ENCODE measurements at places on chromosomes 6 and 20.

DNA sequence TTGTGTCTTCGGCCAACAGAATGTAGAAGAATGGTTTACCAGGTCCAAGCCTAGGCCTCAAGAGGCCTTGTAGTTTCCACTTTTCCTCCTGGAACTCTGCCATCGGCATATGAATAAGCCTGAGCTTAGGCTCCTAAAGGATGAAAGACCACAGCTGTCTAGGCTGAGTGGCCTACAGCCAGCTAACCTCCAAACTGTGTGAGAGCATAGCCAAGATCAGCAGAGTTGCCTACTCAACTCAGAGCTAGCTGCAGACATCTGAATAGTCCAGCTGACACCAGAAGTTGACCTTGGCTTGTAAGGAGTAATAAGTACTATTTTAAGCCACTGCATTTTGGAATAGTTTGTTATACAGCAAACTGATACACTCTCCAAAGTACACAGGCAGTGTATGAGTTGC, 52.6 kb upstream of the SMIM29 start:
- DNase-seq, result no peak

DNA sequence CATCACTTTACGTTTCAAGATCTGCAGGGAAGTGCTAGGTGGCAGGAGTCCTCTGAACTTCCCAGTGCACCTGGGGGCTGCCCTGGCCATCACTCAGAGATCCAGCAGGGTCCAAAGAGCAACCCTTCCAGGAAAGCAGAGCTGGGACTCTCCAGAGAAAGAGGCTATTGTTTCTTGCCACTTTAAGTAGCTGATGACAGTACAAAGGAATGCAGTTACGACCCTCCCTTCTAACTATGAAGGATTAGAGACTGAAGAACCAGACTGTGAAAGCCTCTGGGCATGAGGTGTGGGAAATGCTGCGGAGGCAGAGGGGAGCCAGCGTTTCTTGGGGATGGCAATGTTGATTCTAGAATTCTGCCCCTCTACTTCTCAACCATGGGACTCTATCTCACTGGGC, 189.1 kb upstream of the SUPT3H start:
- DNase-seq, result no peak

DNA sequence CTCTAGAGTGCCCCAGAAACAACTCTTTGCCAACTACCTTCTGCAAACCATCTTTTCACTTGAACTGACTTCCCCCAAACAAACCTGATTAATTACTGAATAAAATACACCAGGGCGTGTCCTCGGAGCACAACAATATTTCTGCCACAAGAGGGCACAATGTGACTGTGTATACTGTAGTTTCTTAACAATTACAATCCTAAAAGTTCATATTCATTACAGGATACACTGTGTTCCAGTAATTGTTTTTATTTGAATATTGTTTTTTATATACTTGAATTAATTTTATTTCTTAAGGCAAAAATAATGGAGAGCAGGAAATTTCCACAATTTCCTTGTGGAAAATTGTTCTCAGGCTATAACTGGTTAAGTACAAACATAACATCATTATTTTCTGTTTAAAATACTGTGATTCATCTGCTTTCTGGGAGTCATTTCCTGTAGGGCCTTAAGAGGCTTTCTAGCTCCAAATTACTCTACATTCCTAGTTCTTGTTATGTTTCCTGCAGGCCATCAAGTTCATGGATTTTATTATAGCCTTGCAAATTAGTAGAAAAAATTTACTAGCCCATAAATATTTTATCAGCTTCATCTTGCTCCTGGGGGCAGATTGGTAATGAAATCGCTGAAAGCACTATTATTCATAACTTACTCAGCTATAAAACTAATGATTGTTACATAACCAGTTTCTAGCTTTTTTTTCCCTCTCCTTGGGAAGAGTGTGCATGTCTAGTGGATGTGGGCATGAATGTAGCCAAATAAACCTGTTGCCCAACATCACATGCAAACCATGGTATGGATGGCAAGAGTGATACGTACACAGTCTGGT, 51.9 kb upstream of the SLC22A16 start:
- peak; percentile 51 for DNase-seq

DNA sequence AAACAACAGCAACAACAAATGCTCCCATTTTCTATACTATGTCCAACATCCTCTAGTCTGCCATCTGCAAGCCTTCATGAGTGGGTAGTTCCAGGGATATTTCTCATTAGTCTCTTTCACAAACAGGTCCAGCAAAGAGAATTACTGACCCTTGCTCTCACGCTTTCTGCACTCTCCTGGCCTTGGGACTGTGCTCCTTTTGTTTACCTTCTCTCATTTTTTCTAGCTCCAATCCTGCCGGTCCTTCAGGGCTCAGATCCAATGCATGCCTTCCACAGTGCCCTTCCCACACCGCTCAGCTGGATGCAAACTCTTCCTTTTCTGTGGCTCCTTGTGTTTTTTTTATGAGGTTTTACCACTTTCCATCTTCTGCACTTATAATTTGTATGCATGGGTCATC, 47.2 kb downstream of the ADTRP start:
- DNase-seq, result no peak

- DNase-seq, result no peak
These were observed 34.7 kb downstream of the BMP2 start for GRCh38 chr20:6802227-6802626.

GRCh38 chr20:53891306-53891894, 179.0 kb downstream of the BCAS1 start:
- no peak for DNase-seq

DNA sequence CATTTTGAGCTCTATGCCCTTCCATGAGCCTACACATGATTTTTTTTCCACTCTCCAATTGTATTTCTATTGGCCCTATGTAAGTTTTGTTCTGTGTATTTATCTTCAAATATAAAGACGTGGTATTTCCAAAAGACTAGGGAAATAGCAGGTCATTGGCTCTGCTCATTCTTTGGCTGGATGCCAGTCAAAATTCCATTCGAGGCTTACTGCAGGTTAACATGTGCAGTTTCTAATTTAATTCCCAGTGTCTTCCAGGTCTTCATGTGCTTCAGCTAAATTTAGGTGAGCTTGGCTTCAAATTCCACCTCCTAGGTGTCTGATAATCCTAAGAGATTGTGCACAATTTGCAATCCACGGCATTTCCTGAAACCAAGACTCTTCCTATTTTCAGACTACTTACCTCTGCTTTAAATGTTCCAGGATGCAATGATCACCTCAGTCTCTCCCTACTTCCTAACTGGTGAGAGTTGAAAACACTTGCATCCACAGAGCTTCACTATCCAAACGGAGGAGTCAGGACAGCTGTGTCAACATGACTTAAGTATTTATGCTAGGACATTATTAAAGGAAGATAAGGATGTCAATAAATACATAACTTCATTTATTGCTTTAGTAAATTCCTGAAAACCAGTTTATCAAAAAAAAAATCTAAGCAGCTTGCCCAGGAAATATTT, 236.1 kb downstream of the COL12A1 start:
- DNase-seq, result no peak

DNA sequence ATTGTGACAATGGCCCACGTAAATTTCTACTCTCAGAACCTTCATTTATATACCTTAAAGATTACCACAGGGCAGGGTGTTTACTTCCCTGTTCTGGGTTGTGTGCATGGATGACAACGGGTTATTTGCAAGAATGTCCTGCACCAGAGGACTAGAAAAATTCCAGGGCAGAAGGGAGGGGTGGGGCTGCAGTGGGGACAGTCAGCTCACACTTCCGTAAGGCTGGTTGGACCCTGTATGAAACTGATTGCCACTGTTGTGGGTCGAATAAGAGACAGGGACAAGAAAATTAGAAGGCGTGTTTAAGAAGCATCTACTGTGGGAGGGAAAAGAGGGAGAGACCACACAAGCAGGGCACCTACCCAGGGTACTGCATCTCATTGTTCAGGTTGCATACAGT, 96.5 kb downstream of the SNAP25 start:
- DNase-seq, result no peak

GRCh38 chr20:53834749-53835148, 235.6 kb downstream of the BCAS1 start:
- DNase-seq, result no peak

- DNase-seq, result no peak
These were observed 59.3 kb upstream of the JAG1 start for GRCh38 chr20:10733122-10733521.

DNA sequence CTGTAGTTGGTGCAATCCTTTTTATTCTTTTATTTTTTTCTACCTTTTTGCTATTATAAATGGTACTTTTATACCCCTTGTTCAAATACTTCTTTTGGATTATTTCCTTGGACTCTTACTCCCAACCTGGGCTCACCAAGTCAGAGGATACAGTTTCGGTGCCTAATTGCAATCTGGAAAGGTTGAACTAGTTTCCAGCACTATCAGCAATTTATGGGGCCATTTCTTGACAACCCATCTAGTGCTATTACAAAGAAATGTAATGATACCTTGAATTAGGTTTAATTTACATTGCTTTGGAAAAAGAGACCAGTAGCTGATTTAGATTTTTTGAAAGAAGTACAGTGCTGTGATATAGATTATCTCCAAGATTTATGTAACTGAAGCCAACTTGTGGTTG, 5.2 kb downstream of the PTPRA start:
- no peak for DNase-seq

- DNase-seq, result no peak
These were observed 326.5 kb downstream of the RNGTT start for GRCh38 chr6:88636871-88637270.

DNA sequence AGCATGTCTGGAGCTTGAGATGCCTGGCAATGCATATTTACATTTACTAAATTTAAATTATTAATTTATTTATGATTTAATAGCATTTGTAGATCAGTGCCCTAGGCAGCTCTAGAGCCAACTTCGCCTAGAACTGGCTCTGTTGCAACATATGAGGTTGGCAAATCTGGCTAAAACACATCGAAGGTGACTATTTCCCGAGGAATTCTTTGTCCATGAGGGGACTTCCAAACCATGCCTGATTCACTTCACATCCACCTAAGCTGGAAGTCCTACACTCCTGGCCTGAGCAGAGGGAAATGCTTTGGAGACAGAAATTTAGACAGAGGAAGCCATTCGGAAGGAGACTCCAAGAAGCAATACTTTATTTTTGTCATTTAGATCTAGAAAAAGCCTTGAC, 211.0 kb upstream of the ARG1 start:
- no peak for DNase-seq

GRCh38 chr6:158561938-158562337, 2.0 kb downstream of the TMEM181 start:
- no peak for DNase-seq

DNA sequence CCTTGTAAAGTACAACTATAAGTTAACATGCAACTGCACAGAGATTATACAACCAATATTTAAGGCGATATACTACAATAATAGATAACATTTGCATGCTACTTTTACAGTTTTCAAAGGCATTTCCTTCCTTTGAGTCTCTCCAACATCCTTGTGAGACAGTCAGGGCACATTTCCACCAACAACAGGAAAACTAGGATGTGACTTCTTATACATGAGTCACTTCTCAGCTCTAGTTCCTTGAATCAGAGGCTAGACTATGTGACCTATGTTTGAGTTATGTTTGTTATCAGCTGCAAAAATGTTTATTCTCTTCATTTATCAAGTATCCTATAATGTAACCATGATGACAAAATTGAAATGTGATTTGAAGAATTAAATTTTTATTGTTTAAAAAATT, 51.7 kb upstream of the TFAP2D start:
- DNase-seq, result no peak

DNA sequence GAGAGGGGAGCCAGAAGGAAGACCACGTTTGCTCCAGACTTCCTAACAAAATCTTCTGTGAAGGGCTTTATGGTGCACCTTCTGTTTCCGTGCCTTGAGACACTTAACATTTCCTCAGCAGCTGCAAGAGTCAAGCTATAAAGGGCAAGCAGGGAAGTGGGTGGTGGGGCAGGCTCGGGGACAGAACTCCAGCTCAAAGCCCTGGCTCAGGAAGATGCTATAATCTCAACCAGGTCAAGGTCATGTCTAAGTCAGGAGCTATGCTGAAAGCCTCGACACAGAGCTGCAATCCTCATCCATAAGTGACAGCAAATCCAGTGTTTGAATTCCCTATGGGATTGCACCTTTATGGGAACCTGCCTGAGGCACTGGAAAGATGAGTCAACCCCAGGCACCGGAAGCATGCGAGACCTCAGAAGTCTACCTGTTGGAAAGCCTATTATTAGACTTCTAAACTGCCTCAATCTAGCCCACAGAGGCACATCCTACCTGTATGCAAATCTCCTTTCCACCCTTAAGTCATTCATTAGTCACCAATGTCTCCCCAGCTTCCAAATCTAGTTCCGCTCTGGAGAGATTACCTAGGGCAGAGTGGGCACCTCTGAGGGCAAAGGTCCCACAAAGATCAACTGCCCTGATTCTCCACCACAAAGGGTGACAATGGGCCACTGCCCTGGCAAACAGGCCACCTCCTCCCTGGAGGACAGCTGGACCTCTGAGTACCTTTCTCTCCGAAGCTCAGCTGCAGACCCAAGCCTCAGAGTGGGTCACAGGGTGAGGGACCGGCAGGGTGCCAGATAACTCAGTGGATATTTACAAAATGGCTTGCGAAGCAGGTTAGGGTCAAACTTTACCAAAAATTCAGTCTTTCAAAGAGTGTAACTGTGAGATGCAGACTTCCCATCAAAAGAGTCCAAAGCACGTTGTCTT, 287.0 kb downstream of the CDC5L start:
- DNase-seq, result no peak

GRCh38 chr6:63573076-63573898, 1.0 kb downstream of the LOC128125822 start:
- DNase-seq, result peak; percentile 57

- DNase-seq, result no peak
These were observed 57.8 kb upstream of the TPD52L1 start for GRCh38 chr6:125095580-125096301.

GRCh38 chr6:26272171-26272637, 92.8 kb upstream of the BTN3A2 start:
- DNase-seq, result no peak

DNA sequence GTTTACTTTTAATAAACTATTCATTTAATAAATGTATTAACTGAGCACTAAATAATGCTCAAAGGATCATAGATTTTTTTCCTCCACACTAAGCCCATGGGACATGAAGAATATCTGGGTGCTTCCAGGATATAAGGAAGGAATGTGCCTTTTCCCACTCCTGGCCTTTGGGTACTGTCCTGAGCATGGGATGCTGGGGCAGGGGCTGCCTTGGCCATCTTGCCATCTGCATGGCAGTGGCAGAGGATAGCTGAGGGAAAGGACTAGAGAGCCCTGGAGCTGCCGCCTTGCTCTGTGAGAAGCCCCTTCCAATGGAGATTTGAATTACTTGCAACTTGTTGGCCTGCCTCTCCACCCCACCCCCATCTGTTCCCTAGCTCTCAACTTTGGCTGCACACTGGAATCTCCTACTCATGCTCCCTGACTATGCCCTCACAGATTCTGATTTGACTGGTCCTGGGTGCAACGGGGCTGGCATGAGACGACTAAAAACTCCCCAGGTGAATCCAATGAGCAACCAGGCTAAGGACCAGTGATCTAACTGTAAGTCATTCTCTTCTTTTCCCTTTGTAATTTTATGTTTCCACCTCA, 15.6 kb downstream of the DDRGK1 start:
- DNase-seq, result no peak

GRCh38 chr6:82362878-82363427, 664 bp upstream of the TPBG start:
- DNase-seq, result no peak

GRCh38 chr6:127120023-127120786, 1.7 kb downstream of the RSPO3 start:
- no peak for DNase-seq
